ENCODE measurements at places on chromosomes 2 and 18.

DNA sequence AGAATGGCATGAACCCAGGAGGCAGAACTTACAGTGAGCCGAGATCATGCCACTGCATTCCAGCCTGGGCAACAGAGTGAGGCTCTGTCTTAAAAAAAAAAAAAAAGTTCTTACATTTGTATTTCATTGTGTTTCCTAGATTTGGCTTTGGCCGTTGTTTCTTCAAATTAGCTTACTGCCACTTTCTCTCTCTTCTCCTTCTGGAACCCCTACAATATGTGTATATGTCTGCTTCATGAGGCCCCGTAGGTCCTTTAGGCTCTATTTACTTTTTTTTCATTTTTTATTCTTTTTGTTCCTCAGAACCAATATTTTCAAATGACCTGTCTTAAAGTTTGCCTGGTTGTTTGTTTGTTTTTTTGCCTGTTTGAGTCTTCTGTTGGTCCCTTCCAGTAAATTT, 41.2 kb downstream of the RMDN2 start:
- no peak for DNase-seq

GRCh38 chr2:71154798-71155197, 24.4 kb downstream of the MPHOSPH10 start:
- DNase-seq, result no peak

DNA sequence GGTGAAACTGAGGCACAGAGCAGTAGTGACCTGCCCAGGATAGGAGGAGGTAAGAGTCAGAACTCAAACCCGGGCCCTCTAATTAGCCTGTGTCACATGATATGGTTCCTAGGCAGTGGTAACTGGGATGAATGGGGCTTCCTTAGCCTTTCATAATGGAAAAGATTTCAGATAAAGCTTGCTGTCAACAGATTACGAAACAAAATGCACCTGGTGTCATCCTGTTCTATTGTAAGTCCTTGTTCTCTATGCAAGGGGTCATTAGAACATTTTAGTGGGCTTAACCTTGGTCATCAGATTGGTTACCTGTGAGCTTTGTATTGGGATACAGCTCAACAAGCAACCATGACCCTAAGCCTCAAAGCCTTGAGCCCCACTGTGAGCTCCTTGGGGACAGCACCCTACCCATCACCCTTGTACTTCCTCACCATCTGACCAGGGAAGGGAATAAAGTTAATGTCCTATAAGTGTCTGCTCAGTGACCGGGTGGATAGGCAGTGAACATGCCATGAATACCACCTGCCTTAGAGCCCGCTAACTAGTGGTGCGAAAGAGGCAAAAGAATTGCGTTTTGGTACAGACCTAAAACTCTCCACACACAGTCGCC, 70.3 kb upstream of the RMDN2 start:
- DNase-seq, result no peak

DNA sequence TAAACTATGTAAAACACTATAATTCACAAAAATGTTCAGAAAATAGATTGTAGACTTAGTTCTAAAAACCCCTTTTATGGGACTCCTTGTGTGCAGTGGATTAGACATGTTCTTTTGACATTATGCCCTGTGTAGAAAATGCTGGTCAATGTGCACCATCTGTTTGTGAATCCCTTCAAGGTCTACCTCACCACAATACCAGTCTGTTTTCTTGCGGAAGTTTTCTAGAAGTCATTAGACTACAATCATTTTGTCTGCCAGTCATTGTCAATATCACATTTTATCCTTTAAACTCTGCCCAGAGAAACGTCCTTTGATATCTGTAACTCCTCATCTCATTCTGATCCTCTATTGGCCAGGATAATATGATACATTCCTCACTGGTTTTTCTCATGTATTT, 7.8 kb downstream of the ITGA4 start:
- no peak for DNase-seq

DNA sequence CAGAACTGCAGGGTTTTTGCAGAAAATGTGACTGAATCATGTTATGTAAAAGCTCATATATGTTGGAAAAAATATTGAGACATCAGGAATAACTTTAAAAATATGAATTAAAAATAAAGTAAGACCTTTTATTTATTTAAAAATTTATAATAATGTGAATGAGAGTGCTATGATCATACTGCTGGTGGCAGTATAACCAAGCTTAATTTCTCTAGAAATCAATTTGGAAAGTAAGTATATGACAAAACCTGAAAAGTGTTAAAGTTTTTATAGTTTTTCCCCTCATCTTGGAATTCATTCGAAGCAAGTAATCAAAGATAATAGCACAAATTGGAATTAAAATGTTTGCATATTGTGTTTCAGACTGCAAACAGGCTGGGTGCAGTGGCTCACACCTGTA, 7.5 kb downstream of the SLC39A10 start:
- no peak for DNase-seq

- DNase-seq, result no peak
Measured at GRCh38 chr2:36951574-36951973, 14.8 kb downstream of the STRN start.

- peak; percentile 12 for DNase-seq
Measured at GRCh38 chr2:33372940-33373553, 103.4 kb upstream of the RASGRP3 start.

Measured in D341Med (cell line).